Activated CD8-positive, alpha-beta memory T cell treated with anti-CD3 and anti-CD28 coated beads for 1 hour (primary cell): ENCODE measurements at places on chromosomes 11 and 22.
A peak's percentile ranks its signal among the peaks of the same experiment; 100 is the strongest.

GRCh38 chr11:116217006-116217405, 555.8 kb downstream of the BUD13 start:
- no peak for DNase-seq

DNA sequence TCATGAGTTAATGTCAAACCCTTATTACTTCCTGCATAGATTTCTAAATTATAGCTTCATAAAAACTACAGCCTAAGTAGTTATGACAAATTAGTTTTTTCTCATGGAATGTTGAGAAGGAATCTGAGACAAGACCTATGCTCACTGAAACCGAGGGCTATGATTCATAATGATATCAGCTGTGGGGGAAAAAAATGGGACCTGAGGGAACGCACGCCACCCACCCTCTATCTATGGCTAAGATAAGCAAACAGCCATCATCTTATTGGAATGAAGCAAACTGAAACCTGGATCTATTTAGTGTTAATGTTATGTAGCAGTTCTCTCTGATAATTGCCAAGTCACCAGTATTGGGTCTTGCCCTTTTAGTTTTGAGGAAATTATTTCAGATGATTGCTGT, 906.9 kb upstream of the RAG2 start:
- no peak for DNase-seq

GRCh38 chr11:28756977-28757376, 648.8 kb downstream of the METTL15 start:
- DNase-seq: no peak

- DNase-seq: no peak
Measured at GRCh38 chr11:47400768-47401279, 7.6 kb upstream of the SLC39A13 start.

DNA sequence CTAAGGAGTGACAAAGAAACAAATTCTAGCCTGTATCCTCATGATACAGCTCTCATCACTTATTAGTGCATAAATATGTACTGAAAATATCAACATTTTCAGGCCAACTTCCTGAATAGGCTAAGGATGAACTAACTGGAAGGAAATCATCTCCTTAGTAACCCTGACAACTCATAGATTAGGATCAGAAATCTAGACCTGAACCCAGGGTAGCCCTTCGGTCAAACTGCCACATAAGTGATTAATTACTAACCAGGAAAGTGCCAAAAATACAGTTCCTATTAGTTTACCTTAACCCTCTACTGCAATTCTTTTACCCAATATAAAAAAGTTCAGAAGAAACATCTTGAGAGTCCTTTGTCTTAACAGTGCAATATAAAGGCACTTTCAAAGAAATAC, 40.0 kb downstream of the AMBRA1 start:
- DNase-seq: no peak

DNA sequence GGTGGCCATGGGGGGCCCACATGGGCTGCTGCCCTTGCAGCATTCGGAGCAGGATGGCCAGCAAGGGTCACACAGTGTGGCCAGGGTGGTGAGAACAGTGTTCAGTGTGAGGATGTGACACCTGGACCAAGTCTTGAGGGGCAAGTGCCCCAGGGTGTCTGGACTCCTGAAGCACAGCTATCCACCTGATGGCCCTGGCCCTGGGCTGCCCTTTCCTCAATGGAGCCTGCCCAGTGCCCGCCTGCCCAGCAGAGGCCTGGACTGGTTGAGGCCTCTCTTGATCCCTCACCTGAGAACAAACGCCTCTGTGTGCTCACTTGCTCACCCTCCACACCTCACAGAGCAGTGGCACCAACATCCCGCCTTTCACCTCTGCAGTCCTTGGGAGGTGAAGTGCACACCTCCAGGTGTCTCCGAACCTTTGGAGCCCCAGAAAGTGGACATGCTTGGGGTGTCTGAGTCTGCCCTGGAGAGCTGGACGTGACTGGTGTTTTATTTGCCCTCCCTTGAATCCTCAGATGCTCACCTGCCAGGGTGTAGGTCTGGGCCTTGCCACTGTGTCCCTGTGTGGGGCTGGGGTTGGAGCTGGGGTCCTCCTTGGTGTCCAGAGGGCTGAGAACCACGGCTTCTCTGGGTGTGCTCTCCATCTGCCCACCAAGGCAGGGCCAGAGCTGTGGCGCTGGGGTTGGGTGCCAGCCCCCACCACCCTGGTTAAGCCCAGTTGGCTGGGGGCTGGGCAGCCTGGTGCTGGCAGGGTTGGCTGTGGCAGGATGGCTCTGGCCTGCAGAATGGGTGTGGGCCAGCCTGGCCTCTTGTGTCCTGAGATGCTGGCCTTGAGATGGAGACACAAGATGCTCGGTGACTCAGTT, 3.8 kb upstream of the MUC2 start:
- DNase-seq: no peak

GRCh38 chr11:3189196-3189843, 24.2 kb upstream of the OSBPL5 start:
- DNase-seq: no peak

- DNase-seq: no peak
Measured at GRCh38 chr22:41815716-41816115, 15.2 kb downstream of the CCDC134 start.

GRCh38 chr11:10655943-10656576, 37.5 kb downstream of the IRAG1 start:
- DNase-seq: no peak

DNA sequence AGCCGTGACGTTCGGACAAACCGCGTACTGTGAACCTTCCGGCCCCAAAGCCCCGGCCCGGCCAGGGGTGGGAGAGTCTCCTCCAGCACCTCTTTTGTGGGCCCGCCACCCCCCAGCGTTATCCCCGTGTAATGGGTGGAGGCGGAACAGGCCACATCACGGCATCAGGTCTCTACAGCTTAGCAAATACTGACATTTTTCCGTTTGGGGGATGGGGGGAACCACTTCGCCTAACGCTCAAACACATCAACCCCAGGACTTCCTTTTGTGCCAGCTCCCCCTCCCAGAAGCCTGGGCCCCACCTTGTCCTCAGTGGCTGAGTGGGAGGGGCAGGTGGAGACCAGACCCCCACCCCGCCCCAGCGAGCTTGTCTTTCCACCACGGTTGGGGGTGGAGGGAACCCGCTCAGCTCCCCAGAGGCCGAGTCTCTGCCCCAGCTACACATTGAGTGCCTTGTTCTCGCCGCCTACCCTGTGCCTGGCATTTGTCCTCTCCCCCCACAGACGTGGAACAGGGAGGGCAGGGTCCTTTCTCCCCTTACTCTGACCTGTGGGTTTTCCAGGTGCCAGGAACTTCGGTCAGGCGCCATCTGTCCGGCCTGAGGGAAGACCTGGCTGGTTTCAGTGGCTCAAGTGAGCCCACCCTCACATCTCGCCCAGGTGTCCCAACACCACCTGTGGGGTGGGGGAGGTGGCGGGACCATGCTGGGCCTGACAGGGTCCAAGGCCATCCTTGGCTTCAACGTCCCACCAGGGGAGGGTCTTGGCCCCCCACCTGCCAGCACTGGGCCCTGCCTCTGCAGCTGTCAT, 29.6 kb downstream of the SBF1 start:
- peak; percentile 24 for DNase-seq

DNA sequence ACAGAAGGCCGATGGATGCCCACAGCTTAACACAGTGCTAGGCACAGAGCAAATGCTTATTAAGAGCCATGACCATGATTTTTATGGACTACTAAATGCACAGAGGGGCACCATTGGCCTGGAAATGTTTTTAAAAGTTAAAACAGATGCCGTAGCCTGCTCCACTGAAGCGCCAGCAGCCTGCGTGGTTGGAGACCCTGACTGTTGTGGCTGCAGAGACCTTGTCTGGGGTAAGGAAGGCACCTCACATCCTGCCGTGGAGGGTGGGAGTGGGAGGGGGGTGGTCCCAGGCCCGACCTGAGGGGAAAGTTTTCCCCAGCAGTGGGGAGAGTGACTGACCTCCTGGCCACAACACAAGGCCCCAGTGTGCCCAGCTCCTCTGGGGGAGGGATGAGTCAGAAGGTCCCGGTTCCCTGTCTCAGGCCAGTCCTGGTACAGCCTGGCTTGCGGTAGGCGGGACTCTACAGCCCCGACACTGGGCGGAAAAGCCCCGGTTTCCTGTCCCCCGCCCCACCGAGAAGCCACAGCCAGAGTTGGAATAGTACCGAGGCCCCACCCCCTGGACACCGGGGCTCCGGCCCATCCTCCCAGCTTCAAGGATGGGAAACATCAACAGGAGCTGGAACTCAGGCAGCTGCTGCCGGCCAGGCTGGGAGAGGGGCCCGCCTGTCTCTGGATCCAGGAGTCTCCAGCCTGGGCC, 7.0 kb downstream of the CHST1 start:
- no peak for DNase-seq

DNA sequence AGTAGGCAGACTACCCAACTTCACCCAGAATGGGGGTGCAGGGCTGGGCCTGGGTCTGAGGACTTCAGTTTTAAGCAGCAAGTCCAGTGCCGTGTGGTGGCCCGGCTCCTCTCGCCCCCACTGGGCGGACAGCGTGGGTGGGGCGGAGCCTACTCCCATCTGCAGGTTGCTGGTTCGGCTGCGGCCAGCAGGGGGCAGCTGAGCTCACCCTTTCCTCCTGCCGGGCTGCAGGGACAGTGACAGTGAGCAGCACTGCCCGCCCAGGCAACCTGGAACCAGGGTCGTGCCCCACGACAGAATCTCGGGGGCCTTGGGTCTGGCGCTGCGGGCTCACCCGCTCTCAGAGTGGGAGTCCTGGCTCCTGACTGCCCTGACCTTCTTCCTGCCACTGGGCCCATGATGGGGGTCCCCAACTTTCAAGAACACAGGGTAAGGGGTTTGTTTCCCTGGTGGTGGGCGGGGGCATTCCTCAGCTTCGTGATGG, 6.2 kb upstream of the NEAT1 start:
- DNase-seq: peak; percentile 87

- DNase-seq: no peak
Measured at GRCh38 chr22:25070956-25071355, 118.4 kb downstream of the KIAA1671 start.

DNA sequence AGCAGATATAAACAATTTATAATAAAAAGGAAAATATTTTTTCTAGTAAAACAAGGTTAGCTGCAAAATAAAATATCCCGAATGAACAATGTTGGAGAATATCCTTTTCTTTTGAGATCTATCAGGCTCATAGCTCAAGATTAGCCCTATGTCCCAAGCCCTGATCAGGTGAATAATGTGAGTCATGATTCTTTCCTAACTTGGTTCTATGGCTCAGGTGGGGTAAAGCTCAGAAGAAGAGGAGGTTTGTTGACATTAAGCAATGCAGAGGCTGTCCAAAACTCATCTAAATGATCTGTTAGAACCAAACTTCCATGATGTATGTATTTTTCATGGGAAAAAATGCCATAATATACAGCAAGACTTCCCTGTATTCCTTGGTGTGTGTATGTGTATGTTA, 86.1 kb downstream of the TRIM44 start:
- no peak for DNase-seq

GRCh38 chr11:47915374-47915773, 65.0 kb upstream of the PTPRJ start:
- no peak for DNase-seq

DNA sequence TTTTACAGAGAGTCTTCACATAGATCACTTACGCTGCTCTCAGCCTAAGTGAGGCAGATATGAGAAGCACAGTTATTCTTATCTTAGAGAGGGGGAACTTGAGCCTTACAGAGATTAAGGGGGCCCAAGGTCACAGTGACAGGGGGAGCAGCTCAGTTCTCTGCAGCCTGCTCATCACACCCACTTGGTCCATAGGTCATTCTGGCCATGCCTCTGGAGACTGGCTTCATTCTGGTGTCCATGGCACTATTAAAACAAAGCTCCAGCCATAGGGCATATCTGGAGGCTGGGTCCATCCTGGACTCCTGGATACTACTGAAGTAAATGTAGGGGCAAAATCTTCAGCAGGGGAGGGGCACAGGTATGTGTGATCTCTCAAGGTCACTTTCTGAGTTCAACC, 5.9 kb downstream of the SLC5A4 start:
- DNase-seq: no peak

DNA sequence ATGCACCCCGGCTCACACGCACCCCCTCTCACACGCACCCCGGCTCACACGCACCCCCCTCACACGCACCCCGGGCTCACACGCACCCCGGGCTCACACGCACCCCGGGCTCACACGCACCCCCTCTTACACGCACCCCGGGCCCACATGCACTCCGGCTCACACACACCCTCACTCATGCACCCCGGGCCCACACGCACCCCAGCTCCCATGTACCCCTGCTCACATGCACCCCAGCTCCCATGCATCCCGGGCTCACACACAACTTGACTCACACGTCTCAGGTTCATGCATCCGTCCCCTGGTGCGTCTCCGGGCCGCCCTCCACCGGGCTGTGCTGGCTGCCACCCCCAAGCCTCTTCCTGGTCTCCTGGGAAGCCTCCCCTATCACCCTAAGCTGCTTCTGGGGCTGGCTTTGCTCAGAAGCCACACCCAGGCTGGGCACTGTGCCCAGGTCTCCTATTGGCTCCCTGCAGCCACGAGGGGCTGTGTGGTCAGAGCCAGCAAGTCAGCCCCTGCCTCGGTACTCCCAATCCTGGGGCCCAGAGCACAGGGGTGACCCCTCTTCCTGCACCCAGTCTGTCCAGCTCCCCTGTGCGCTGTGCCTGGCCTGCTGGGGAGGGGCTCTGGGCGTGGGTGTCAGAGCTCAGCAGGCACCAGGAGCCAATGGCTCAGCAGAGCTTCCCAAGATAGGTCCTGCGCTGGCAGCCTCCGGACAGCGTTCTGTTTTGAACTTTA, 16.9 kb downstream of the TSPAN4 start:
- no peak for DNase-seq

- no peak for DNase-seq
Measured at GRCh38 chr11:87628026-87628580, 547.1 kb downstream of the RAB38 start.

DNA sequence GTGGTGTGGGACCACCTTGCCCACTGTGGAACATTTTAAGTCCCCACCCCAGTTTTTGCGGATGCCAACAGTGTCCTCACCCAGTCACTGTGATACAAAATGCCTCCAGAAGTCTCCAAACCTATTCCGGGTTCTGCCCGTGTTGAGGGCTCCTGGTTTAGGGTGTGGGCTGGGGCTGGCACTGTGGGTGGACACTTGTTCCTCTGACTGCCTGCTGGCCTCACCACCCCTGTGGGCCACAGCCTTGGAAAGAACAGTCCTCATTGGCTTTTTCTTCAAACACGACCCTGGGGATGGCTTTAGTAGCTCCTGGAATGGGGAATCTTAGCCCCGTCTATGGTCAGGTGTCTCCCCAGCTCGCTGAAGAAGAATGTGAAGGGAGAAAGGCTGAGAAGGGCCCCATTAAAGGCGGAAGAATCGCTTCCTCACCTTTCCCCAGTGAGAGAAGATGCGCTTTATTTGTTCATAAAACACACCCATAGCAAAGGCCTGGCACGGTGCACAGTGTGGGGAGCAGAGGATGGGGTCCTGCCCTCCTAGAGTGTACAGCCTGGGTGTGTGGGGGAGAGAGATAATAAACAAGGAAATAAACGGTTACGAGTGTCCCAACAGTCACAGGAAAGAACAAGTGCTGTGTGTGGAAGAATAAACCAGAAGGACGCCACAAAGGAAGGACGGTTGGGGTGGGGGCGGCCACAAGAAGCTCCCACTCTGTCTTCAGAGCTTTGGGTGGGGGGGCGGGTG, 91.6 kb upstream of the SLC22A12 start:
- DNase-seq: no peak

GRCh38 chr11:9273376-9274336, 8.5 kb upstream of the DENND5A start:
- no peak for DNase-seq
